ENCODE measurements at places on chromosomes 2 and 18.

DNA sequence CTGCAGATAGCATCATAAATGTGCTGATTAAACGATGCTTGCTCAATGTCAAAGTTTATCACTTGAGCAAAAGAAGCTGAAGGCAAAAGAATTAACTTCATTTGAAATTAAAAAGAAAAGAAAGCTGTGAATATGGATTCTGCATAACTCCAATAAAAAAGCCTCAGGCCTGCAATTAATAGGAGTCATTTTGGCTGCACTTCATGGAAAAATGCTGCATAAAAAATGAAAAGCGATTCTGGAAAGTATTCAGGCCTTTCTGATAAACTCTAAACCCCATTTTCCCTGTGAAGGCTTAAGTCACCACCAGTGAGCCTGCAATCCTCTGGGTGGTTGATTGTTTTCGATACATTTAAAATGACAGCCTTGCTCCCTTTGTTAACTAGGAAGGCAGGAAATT, 1793.4 kb downstream of the SUCLG1 start:
- DNase-seq, result no peak

DNA sequence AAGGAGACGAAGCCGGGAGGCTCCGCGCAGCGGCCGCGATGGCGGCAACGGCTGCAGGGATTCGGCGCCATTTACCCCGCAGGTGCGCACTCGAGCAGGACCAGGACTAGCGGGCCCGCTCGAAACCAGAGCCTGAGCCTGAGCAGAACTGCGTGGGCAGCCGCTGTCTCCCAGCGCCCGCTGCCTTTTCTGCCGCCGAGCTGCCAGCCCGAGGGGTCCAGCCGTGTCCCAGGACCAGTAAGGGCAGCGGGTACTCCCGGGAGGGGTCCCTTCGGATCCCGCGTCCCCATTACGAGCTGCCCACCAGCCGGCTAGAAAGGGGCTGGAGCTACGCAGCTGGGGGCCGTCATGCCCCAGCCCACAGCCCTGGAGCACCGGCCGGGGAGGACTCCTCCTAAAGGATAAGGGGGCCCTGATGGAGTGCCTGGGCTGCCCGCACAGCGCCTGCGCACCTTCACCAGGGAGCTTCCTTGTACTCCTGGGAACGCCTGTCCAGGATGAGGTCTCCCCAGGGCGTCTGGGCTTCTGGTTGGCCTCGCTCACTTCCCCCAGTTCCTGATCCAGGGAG, 9.9 kb downstream of the ALPP start:
- DNase-seq, result no peak

DNA sequence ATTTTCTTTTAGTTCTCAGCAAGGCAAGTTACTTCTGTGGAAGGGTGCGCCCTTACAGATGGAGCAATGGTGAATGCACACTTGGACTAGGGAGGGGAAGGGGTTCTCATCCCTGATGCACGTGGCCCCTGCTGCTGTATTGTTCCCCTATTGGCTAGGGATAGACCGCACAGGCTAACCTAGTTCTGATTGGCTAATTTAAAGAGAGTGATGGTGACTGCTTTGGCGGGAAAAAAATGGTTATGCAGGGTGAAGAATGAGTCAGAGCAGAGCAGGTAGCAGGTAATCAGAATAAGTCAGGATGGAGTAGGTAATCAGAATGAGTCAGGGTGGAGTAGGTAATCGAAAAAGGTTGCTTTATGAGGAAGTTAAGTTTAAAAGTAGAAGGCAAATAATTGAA, 171.5 kb downstream of the MTCL1 start:
- DNase-seq, result no peak

DNA sequence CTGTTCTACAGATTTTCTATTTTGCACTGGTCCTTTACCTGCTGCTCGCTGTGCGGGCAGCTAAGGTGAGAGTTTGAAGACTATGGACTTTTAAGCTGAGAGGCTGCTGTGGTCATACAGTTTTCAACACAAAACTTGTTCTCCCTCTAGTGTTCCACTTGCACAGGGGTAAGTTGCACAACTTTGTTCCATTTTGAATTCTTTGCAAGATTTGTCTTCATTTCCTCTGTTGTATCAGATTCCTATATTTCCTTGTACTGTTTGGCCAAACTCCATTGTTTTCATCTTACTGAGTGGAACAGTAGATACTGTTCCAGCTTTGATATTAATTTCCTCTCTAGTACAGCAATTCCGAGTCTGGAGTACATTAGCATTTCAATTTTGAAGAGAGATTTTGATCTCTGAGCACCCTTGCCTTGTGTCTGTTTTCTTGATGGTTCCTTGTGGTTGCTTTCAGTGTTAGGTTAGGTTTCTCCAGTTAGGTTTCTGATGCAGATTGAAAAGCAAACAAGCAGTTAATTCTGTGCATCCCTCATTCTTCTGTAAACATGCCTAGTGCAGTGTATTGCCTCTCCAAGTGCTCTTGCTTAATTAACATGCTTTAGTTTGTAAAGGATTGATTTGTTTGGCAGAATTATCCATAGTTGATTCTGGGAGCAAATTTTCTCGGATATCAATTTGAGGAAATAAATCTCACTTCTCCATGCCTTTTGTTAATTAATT, 188.8 kb downstream of the PTPRM start:
- no peak for DNase-seq

DNA sequence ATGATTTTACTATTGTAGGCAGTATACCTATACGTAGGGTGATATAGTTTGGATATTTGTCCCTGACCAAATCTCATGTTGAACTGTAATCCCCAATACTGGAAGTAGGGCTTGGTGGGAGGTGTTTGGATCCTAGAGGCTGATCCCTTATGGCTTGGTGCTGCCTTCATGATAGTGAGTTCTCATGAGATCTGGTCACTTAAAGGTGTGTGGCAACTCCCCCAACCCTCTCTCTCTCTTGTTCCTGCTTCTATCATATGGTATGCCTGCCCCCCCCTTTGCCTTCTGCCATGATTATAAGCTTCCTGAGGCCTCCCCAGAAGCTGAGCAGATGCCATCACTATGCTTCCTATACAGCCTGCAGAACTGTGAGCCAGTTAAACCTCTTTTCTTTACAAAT, 1.7 kb upstream of the SERPINB10 start:
- DNase-seq, result no peak

DNA sequence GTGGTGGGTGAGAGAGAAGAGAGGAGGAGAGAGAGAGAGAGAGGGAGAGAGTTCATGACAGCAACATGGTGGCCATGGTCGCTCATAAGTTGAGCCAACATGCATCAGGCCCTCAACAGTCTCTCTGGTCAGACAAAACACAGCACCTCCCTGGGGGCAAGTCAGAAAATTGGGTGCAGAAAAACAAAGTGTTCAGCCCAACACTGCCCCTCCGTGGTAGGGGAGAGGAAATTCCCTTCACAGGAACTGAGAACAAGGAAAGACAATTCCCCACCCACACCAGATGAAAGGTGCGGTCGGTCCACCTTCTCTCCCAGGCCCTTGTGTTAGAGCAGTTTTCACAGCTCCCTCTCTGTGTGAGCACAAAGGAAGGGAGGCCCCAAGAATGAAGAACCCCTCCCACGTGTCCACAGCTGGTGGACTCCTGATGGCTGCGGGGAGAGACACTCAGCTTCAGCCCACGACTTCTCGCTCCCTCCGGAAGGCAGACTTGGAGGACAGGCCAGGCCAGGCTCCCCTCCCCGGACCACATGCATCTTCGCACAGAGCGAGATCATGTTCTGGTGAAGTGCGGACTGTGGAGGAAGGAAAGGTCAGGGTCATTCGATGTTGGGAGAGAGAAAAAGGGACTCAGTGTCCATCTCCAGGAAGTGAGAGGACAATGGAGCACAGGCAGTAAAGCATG, 181.7 kb downstream of the ANAPC1 start:
- no peak for DNase-seq

- DNase-seq, result no peak
Observed at GRCh38 chr2:70596739-70597138, 43.1 kb upstream of the TGFA start.

DNA sequence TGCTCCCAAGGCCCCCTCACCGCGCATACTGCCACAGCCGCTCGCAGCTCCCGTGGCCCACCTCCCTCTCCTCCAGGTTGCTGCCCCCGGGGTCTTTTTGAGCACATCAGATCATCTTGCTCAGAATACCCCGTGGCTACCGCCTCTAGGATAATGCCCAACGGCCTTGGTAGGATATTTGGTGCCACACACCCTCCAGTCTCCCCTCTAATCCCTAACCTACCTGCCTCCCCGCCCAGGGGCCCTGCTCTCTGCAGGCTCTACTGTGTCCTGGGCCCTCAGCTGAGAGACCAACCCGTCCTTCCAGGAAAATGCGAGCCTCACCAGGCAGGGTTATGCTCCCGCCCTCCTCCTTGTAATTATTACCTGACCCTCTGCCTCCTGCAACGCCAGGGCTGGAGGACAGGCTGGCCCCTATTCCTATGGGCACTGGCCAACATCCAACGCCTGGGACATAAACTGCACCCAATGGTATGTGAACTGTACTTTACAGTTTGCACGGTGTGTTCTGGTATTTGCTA, 1.5 kb upstream of the MTCL1 start:
- DNase-seq, result no peak

DNA sequence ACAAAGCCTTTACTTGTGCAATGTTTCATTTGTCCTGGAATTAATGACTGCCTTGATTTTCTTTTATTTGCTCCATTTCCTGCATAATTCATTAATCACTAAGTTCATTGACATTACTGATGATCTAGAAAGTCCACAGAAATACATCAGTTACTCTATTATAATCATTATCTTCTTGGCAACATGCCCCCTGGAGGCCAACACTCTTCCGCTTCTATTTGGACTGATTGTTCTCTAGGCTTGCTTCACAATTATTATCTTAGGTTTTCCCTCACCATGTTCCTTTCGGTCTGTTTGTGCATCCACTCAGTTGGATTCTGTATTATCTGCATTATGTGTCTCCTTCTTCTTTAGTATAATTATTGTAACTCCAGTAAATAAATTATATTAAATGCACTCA, 461.0 kb upstream of the CDH2 start:
- no peak for DNase-seq

DNA sequence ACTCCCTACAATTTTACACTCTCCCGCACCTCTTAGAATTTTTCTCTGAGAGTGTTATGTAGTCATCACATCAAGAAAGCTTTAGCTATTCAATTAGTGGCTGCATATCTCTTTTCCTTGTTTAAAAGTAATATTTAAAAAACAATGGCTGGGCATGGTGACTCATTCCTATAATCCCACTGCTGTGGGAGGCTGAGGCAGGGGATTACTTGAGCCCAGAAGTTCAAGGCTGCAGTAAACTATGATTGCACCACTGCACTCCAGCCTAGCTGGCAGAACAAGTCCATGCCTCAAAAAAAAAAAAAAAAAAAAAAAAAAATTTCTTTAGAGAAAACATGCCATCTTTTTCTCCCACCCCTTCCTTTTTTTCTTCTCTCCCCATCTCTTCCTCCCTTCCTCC, 44.3 kb downstream of the AQP4 start:
- no peak for DNase-seq

GRCh38 chr18:38796762-38797161, 1231.2 kb upstream of the CELF4 start:
- no peak for DNase-seq

DNA sequence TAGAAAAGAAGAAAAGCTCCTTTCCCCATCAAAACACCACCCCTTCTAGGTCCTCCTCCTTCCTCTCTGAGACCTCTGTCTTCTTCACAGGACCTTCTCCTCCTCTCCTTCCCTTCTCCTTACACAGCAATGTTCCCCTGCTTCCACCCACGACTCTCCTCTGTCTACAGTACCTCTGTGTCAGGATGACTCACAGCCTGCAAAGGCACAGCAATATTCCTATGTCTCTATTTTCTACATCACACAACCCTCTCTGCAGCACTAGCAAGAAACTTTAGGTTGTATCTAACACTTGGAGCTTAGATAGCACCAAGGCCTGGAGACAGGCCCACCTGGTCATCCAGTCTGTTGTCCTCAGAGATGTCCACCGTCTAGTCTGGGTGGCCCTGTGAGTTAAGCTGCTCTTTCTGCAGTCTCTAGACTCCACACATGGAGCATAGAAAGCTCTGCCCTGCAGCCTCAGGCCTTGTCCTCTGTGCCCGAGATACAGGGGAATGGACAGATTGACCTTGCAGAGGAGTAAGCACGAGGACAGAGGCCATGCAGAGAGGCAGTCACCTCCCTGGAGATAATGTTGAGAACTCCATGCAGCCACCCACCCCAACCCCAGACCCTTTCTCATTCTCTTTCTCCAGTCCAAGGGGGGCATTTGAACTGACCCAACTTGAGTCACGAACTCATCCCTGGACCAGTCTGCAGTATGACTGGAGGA, 212.0 kb downstream of the TNS1 start:
- no peak for DNase-seq
